A549 treated with dexamethasone at 1 μM for 4 hours (cell line): ENCODE measurements at places on chromosomes 12 and 14. TPM values are rescaled to one million over a fixed set of nuclear protein-coding genes. Genes with fewer than 3 reads are reported as not detected.

The GPRC5A gene
- 174 to 283 TPM (median 256 TPM) in 5 replicates for total RNA-seq

The IL26 gene
- total RNA-seq, result not detected in 5 replicates

The CCDC177 gene
- total RNA-seq, result 0.04 to 0.07 TPM (median 0.05 TPM) in 4 of 5 replicates, not detected in the other

The RNASE3 gene
- total RNA-seq, result not detected in 5 replicates

The LBHD2 gene
- total RNA-seq, result 0.12 to 0.22 TPM (median 0.20 TPM) in 3 of 5 replicates, not detected in the others

The PAX9 gene
- 1.6 to 3.6 TPM (median 3.5 TPM) in 5 replicates for total RNA-seq

The ESRRB gene
- total RNA-seq, result 0.13 to 0.30 TPM (median 0.20 TPM) in 5 replicates

The PLBD2 gene
- 25.4 to 46.6 TPM (median 43.2 TPM) in 5 replicates for total RNA-seq

The GPR137C gene
- 0.06 to 0.08 TPM (median 0.07 TPM) in 5 replicates for total RNA-seq

The JPH4 gene
- total RNA-seq, result 0.07 to 0.14 TPM (median 0.13 TPM) in 5 replicates

The WNT1 gene
- 0.07 to 0.28 TPM (median 0.18 TPM) in 5 replicates for total RNA-seq

The ANKRD33 gene
- total RNA-seq, result 0.08 TPM in 1 of 5 replicates, not detected in the others

The OTX2 gene
- not detected in 5 replicates for total RNA-seq

The B3GNT4 gene
- total RNA-seq, result 0.39 to 0.80 TPM (median 0.64 TPM) in 5 replicates

The VDR gene
- total RNA-seq, result 2.7 to 3.5 TPM (median 3.1 TPM) in 5 replicates

The INHBE gene
- total RNA-seq, result 0.04 to 0.13 TPM (median 0.10 TPM) in 4 of 5 replicates, not detected in the other

The MYL6 gene
- total RNA-seq, result 2,040 to 3,443 TPM (median 2,154 TPM) in 5 replicates

The TEX22 gene
- total RNA-seq, result 0.06 to 0.48 TPM (median 0.22 TPM) in 5 replicates

The SMIM41 gene
- total RNA-seq, result not detected in 5 replicates

The HCFC2 gene
- total RNA-seq, result 4.2 to 6.3 TPM (median 6.0 TPM) in 5 replicates

The ANO2 gene
- total RNA-seq, result 0.06 to 0.26 TPM (median 0.13 TPM) in 5 replicates

The MMP19 gene
- 0.29 to 0.45 TPM (median 0.32 TPM) in 5 replicates for total RNA-seq

The IFT81 gene
- 14.0 to 19.9 TPM (median 19.0 TPM) in 5 replicates for total RNA-seq

The SDSL gene
- 22.3 to 26.3 TPM (median 24.0 TPM) in 5 replicates for total RNA-seq

The PAPLN gene
- total RNA-seq, result 4.0 to 5.6 TPM (median 4.9 TPM) in 5 replicates

The DTX1 gene
- total RNA-seq, result 0.26 to 0.66 TPM (median 0.48 TPM) in 5 replicates

The AQP5 gene
- not detected in 5 replicates for total RNA-seq

The DENND5B gene
- 10.6 to 15.2 TPM (median 12.8 TPM) in 5 replicates for total RNA-seq

The HCAR3 gene
- 0.06 to 0.11 TPM in 2 of 5 replicates, not detected in the others for total RNA-seq
